ENCODE measurements at places on chromosomes 7 and 10. TPM values are rescaled to one million over a fixed set of nuclear protein-coding genes. Genes with fewer than 3 reads are reported as not detected.
A peak's percentile ranks its signal among the peaks of the same experiment; 100 is the strongest.

DNA sequence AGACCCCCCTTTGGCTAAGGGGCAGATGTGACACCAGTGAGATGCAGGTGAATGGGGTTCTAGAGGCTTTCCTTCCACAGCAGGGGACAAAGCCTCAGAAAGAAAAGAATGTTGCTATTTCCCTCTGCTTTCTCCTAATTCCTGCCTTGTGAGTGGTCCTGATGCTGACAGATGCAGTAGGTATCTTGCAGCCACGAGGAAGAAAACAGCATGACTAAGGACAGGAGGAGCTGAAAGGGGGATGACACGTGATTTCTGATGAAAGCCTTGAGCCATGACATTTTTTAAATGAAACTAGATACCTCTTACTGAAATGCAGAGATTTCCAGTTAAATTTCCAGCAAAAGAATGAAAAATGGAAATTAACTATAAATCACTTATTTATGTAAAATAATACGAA, 92.4 kb downstream of the C1GALT1 start:
- no peak for DNase-seq

DNA sequence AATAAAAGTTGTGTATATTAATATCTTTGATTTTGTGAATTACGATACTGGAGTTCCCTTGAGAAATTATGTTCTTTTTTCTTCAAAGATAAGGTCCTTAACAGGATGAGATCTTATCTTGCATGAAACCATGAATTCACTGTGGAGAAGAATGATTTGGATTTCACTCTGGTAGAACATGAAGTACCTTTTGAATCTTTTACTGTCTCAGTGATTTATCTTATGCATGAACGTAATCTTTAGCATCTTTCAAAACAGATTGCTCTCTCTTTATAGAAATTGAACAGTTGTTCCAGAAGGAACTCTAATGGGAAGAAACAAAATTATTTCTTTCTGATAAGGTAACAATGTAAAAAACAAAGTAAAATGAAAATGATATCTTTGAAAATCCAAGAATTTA, 11.0 kb upstream of the ZNF438 start:
- DNase-seq, result no peak

DNA sequence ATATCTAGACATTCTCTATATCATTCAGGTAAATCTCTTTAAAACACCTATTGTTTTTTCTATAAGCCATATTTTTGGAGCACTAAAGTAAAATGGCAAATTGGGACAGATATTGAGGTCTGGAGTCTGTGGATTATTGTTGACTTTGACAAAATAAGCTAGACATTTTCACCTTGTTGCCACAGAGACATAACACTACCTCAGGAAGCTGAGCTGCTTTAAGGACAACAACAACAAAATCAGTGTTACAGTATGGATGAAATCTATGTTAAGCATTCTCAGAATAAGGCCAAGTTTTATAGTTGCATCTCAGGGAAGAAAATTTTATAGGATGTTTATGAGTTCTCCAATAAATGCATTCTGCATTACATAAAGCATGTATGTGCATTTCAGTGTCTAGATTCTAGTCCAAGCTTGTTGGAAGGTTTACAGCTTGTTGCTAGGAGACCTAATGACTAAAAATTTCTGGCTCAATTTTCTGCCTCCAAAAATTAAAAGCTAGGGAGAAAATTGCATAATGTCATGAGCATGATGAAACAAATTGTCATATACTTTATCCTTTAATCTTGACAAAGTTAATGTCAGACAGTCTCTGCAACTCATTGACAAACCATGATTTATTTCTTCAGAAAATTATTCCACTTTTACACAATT, 18.3 kb downstream of the LIPM start:
- DNase-seq, result no peak

DNA sequence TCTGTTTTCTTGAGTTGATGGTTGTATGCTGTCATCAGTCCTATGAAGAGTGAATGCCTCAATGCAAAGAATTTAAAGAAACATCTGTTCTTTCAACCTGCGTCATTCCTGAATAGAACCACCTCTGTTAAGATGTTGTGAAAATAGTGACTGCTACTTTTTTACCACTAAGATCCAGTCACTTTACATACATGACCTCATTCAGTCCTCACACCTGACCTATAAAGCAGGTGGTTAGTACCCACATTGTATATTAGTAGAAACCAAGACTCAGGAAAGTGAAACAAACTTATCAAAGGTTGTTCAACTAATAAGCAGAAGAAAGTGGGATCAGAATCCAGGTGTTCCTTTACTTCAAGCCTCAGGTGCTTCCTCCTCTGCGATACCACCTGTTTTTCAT, 64.8 kb downstream of the ITGB8 start:
- DNase-seq, result no peak

GRCh38 chr7:22361795-22362194, 4.8 kb upstream of the RAPGEF5 start:
- no peak for DNase-seq

DNA sequence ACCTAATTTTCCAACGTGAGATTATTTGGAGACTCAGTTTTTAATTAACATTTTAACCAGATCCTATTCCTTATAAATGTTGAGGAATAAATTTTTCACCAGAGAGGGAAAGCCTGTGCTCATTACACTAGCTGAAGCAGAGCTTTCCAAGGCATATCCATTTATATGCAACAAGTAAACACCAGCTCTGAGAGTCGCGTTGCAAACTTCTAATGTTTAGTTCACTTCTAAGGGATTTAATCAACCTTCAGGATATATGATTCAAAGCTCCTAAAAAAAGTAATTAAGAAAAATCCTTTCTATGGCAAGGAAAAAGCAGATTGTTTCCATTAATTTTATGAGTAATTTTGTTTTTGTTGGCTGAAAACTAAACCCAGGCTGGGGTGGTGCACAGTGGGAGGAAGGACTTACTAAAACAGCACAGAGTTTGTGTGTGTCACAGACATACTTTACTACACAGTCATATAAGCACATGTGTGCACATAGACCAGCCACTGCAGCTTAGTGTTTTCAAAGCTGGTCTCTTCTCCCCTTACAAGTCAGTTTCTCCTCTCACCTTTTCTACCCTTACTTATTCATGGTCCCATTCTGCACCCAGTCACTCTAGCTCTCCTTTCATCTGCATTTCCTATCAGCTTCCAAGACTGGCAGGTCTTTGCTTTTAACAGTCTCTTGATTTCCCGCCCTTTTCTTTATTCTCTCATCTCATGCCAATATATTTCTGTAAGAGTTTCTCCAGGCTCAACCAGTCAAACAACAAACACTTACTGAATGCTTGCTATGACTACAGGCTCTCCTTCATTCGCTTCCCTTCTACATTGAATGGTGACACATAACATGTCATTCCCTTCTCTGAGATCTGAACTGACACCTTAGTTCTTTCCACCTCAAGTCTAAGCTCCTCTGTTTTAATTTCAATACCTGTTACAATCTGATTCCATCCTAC, 81.1 kb upstream of the FZD1 start:
- DNase-seq, result no peak

- DNase-seq, result no peak
These were observed 50.6 kb downstream of the MGMT start for GRCh38 chr10:129517680-129518057.

DNA sequence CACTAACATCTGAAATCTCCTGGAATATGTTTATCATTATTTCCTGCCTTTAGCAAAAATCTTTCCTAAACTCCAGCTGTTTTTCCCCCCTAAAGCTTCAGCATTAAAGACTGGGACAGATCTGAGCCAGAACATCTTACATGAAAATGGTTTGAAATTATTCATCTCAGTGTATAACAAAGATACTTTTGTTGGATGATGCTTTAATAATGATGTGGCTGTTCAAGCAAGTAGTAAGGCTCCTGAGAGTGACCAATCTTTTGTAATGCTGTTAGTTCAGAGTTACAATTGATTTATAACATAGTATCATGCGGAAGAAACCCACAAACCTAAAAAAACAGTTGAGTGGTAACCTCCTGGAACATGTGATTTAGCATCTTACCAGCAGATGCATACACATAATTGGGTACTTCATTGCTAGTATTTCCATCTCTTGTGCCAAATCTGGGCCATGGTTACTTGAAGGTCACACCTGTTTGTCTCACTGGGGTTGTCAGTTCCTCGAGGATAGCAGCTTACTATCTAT, 1.5 kb downstream of the BZW2 start:
- DNase-seq, result no peak

GRCh38 chr7:1662767-1663166, 7.3 kb upstream of the ELFN1 start:
- peak; percentile 46 for DNase-seq

DNA sequence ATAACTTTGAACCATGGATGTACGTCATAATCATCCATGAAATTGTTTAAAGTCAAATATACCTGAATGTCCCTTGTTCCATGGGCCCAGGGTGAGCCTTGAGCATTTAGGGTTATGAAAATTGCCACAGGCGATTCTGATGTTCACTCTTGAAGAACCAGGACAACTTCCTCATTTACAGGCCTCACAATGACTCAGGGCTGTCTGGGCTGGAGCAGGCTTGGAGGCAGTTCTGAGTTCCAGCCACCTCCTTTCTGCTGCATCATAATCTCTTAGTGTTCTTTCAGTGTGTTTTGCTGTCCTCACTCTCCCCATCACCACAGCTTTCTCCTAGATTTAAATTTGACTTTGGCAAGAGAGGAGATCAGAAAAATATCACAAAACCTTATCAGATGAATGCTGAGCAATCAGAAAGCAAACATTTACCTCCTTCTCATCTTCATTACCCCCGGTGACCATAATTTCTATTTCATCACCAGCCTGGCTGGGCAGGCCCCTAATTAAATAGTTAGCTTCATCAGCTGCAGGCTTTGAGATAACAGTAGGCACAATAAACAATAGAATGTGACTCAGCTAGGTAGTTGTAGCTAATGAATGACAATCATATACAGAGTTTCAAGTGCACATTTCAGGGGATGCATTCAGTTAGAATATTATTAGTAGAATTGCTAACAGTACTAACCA, 571.0 kb downstream of the SH2D4B start:
- DNase-seq, result no peak

DNA sequence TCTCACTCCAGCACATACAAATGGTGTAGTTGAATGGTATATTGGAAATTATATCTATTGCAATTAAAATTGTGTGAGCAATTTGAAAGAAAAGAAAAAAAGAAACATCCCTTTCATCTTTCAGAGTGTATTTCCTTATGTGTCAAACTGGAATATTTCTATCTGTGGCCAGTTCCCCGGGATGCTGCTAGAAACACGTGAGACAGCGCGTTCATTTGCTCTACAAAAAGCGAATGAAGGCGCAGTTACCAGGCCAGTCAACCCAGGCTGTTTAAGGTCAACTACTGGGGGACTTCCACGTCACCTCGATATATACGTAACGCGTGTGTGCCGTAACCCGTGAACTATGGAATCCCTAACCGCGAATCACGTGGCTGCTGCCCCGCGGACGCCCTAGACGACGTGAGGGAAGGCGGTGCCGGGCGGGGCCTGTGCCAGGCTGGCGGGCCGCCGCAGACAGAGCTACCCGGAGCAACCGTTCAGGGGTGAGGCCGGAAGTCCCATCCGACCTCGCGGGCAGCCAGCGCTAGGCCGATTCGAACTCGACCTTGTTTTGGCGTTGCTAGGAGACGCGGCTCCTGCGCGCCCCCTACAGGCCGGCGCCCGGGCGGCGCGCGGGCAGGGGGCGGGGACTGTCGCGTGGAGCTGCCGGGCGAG, 1.1 kb upstream of the ARL4A start:
- peak; percentile 97 for DNase-seq

DNA sequence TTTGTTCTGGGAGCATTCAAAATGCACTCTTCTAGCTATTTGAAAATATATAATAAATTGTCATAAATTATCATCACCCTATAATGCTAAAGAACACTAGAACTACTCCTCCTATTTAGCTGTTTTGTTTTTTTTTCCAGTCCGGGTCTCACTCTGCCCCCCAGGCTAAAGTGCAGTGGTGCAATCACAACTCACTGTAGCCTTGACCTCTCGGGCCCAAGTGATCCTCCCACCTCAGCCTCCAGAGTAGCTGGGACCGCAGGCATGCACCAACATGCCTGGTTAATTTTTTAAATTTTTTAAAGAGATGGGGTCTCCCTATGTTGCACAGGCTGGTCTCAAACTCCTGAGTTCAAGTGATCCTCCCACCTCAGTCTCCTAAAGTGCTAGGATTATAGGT, 41.1 kb upstream of the MTPAP start:
- no peak for DNase-seq

GRCh38 chr10:70053218-70053840, 683 bp downstream of the MACROH2A2 start:
- peak; percentile 80 for DNase-seq

DNA sequence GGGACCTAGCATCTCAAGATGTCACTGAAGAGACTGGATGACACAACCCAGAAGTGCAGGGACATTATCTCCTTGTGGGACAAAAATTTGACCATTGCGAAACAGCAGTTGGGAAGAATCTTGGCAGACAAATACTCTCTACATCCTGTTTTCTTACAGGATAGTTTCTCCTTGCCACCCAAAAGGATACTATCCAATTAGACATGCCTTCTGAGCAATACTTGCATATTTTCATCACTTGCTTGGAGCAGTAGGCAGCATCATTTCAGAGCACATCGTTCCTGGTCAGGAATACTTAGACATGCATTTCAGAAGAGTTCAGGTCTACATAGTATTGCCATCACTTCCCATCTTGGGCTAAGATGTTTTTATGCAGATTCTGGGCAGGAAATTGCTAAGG, 56.8 kb downstream of the FAS start:
- DNase-seq, result no peak

DNA sequence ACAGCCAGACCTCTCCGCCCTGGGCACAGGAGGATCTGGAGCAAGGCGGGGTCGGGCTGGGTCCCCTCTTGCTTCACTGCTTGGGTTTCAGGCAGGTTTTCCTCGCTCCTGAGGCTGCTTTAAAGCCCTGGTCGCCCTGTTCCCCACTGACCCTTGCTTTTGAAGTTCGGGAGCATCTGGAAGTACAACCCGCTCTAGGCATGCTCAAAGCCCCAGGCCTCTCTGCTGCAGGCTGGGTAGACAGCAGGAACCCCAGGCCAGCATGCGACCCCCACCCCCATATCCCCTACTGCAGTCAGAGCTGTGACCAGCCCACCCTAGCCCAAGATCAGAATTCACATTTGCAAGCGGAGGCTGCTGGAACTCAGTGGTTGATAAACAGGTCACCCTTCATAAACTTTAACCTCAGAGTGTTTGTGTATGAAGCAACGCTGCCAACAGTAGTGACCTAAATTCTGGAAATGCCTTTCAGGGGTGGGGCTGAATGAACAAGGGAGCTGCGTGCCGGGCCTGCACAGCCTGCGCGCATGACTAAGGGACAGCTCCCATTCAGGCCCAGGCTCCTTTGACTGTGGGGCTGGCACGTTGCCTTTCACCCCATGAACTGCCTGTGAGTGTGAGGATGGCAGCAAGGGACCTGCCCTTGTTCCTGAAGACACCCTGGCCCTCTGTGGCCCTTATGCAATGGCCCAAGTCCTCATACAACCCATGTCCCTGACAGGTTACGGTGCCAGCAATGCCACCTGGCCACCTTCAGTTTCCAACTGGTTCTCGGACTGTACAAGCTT, 52.5 kb downstream of the PROSER2 start:
- DNase-seq, result peak; percentile 85

GRCh38 chr10:30705101-30705624, 75.6 kb upstream of the LYZL2 start:
- DNase-seq, result no peak

GRCh38 chr10:123781956-123782500, 109.6 kb downstream of the CPXM2 start:
- DNase-seq, result no peak

- DNase-seq, result no peak
These were observed 5.7 kb downstream of the AUTS2 start for GRCh38 chr7:69603937-69604494.

The RAMP3 gene
- total RNA-seq, result 43.0 TPM

The AKR1C1 gene
- 33.6 TPM for total RNA-seq

The OR13A1 gene
- not detected for total RNA-seq

The BRAF gene
- 55.5 TPM for total RNA-seq

The SLC13A4 gene
- total RNA-seq, result 1.7 TPM

The FRAT1 gene
- 2.4 TPM for total RNA-seq

The POLR2J2 gene
- total RNA-seq, result 10.0 TPM

The SEM1 gene
- total RNA-seq, result 45.6 TPM

The TDRD1 gene
- 0.19 TPM for total RNA-seq
